ENCODE measurements at places on chromosomes 1 and 21.

GRCh38 chr1:52599236-52599635 is 2.9 kb upstream of the GPX7 start:
- no peak for DNase-seq

- DNase-seq: no peak
These were observed 1.3 kb upstream of the KCNN3 start for GRCh38 chr1:154871374-154871773.

- no peak for DNase-seq
These were observed 31.7 kb downstream of the SELL start for GRCh38 chr1:169679692-169680091.

DNA sequence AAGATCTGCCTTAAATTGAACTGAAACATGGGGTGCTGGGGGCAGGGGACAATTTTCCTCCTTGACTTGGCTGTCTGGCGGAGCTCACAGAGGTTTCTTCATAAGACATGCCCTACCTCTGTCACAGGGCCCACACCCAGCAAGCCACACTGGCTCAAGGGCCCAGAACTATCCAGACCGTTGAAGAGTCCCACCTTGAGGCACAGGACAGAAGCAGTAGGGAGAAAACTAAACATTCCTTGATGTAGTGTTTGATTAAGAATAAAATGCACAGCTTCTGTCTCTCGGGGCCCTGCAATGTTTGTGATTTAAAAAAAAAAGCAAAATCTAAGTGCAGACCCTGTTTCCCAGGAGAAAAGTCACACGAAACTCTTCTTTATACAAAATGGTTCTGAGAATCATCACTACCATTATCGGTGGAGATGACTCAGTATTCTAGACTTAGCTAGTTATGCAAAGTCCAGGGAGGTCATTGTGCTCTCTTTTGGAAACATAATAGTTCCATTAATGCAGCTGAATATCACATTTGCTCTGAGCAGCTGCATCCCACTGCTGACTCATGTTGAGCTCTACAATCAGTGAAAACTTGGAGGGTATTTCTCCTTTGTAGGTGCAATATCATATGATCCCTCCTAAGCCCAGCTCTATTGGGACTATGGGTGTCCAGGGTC is 53.6 kb upstream of the DIRAS3 start:
- DNase-seq: no peak

DNA sequence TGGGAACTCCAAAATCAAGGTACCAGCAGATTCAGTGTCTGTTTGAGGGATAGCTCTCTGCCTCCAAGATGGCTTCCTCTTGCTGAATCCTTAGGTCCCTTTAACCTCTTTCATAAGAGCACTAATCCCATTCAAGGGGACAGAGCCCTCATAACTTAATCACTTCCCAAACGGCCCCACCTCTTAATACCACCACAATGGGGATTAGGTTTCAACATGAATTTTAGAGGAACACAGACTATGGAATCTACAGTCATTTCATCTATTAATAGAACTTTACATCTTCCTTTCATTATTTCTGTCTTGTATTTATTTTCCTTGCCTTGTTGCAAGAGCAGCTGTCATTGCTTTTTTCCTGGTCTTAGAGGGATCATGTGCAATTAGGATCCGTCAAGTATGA is 30.3 kb downstream of the HOOK1 start:
- DNase-seq: no peak

- DNase-seq: no peak
These were observed 108.6 kb downstream of the SIM2 start for GRCh38 chr21:36807422-36807928.

- no peak for DNase-seq
These were observed 5.2 kb downstream of the PADI1 start for GRCh38 chr1:17210176-17210575.

DNA sequence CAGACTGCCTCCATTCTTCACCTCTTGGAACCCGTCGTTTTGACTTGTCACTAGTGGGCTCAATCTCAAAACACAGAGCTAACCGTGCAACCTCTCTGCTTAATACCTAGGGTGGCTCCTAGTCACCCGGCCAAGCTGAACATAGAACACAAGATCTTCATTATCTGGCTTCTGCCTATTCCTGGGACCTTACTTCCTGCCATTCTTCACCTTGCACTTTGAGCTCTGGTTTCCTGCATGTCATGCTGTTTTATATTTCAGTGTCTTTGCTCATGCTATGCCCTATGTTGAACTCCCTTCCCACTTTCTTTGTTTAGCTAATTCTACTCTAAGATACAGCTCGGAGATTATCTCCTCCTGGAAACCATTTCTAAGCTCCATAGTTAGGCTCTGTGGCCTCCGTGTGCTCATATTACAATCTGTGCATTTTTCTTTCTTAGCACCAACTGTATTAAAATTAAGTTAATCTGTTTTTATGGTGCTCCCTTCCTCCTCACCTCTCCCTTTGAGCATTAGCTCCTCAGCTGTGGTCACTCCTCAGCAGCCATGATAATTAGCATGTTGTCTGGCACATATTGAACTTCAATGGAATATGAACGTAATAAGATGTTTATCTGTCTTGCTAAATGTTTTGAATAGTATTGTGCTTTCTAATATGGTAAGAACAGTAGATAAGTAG is 13.1 kb downstream of the GPSM2 start:
- no peak for DNase-seq

DNA sequence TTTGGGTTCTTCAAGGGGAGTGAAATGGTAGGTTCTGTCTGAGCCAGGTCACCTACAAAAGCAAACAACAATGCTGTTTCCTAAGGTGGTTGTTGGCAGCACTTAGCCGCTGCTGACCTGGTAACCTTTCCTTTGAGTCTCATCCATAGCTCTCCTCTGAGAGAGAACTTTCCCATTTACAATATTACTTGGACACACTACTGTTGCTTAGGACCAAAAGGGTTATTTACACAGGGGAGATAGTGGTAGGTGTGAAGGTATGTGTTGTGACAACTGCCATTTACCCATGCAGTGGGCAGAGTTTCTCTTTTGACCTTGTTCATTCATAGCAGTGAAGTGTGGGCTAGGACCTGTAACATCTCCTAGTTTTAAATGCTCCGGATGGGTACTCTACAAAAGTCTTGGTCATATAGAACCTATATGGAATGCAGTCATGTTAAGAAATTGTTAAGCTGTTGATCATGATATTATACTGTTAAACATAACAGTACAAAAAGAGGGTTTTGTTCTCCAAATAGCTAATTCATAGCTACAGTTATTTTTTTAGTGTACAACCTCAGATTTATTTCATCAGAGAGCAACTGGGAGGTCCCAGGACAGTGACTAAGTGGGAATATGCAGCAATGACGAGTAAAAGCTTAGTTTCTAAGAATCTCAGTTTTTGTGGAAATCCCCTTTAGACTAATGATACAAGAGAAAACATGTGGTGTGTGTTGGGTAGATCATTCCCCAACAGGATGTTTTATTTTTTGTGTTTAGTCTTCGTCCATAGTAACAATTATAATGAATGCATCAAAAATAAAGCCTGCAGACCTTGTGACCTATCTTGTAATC is 219.7 kb downstream of the NFIA start:
- no peak for DNase-seq

GRCh38 chr1:32892368-32893197 is 6.3 kb downstream of the HPCA start:
- DNase-seq: no peak

- DNase-seq: no peak
These were observed 6.1 kb downstream of the SH2D1B start for GRCh38 chr1:162405800-162406199.

- DNase-seq: no peak
These were observed 12.7 kb upstream of the CASQ1 start for GRCh38 chr1:160177667-160178066.

GRCh38 chr1:193111641-193112090 is 6.5 kb upstream of the GLRX2 start:
- DNase-seq: no peak

- peak; percentile 17 for DNase-seq
These were observed 104.3 kb upstream of the KRTAP19-8 start for GRCh38 chr21:31142600-31142999.

DNA sequence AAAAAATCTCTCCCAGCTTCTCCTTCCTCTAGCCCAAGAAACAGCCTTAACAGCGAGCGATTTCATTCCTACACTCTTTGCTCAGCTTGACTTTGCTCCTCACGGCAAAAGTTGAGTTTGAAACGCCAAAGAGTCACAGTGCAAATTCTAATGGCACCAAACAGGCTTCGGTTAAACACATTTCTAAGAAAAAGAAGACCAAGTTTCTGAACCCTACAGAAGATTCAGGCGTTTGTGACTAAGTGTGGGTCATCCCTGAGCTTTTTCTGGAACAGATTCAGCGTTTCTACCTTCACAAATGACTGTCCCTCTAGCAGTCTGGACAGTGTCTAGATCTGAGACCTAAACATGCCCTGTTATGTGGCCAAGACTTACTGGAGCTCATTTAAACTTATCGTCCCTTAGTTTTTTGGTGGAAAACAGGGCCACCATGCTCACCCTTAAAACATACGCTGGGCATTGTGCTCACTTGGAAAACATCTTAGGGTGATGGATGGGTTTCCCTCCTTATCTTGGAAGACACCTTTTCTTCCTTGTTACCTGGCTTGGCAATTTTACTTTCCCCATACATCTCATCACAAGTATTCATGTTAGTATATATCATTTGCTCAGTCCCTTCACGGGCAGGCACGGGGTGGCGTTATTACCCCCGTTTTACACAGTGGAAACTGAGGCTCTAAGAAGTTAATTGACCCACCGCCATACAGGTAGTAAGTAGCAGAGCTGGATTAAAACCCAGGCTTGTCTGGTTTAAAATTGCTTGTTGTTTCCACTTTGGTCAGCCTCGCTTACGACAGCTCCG is 1.0 kb downstream of the C1orf198 start:
- no peak for DNase-seq

DNA sequence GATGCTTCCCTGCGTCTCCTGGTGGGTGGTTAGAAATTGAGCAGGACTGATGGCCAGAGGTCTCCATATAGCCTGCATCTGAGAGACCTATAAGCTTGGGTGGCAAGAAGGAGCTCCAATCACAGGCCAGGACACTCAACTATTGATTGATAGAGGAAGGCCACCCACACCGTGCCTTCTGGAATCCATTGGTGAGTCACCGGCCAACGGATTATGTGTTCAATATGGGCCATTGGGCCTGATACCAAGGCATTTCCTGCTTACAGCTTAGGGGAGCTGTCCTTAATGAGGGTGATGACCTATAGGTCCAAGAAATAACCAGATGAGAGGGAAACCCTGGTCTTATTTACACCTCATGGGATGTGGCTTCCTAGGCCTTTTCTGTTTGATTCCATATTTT is 115.1 kb downstream of the PLPP3 start:
- DNase-seq: no peak

DNA sequence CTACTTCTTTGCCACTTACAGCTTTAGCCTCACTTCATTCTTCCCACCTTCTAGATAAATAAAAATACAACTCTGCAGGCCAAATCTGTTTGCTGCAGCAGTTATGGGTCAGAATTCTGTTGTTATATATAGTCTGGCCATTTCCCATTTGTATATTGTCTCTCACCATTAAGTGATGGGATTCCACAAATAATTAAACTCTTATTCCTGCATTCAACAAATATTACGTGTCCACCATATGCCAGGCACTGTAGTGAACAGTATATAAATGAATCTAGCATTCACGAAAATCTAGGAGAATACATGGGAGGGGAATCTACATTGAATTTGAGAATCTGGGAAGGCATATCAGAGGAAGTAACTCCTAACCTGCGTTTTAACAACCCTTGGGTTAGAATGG is 5.7 kb upstream of the GLRX2 start:
- DNase-seq: no peak

DNA sequence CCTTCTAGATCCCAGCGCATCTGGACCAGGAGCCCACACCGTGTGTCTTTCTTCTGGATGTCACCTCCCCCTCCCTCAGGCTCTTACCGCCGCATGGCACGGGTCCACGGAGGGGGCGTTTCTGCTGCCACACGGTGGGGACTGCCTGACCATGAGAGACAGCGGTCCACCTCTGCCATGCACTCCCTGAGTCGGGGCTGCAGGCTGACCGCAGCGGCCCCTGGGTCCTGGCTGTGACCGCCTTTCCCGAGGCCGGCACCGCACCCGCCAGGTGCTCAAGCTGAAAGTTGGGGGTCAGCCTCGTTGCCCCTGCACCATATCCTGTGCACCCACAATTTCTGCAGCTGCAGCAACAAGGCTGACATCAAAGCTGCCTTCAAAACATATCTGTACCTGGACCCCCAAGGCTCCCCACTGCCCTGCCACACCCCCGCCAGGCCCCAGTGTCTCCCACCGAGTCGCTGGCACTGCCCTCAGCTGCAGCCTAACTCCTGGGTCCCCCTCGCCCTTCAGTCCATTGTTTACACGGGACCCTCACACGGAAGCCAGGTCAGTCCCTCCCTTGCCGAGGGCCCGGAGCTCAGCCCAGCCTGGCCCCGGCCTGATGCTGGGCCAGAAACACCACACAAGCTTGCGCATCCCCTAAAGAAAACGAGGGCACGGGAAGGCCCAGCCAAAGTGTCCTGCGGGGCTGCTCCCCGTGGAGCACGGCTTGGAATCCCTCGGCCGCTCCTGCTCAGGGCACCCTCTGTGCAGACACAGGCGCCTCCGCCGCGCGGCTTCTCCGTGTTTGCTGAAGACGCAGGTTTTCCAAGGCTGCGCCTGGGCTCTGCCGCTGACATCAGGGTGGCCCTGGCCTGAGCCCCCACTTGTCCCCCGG is 51.9 kb downstream of the MORN1 start:
- DNase-seq: no peak

GRCh38 chr1:212295579-212295978 is 10.4 kb downstream of the PPP2R5A start:
- no peak for DNase-seq

GRCh38 chr21:35244514-35244913 is 195.4 kb upstream of the RUNX1 start:
- no peak for DNase-seq

- no peak for DNase-seq
These were observed 22.3 kb downstream of the THEM4 start for GRCh38 chr1:151887028-151887427.

DNA sequence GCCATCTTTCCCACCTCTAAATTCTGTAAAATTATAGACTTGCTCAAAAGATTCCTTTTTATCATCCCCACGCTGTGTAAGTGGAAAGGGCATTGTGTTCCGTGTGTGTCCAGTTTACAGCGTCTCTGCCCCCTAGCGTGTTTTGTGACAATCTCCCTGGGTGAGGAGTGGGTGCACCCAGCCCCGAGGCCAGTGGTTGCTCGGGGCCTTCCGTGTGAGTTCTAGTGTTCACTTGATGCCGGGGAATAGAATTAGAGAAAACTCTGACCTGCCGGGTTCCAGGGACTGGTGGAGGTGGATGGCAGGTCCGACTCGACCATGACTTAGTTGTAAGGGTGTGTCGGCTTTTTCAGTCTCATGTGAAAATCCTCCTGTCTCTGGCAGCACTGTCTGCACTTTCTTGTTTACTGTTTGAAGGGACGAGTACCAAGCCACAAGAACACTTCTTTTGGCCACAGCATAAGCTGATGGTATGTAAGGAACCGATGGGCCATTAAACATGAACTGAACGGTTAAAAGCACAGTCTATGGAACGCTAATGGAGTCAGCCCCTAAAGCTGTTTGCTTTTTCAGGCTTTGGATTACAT is 61.9 kb downstream of the POFUT2 start:
- DNase-seq: no peak

Data from stimulated activated CD4-positive, alpha-beta T cell treated with anti-CD3 and anti-CD28 coated beads, Interleukin-2, amount 100 ng/mL, for 4 hours (primary cell).